ENCODE measurements at places on chromosomes 2 and 18. TPM values are rescaled to one million over a fixed set of nuclear protein-coding genes. Genes with fewer than 3 reads are reported as not detected.

DNA sequence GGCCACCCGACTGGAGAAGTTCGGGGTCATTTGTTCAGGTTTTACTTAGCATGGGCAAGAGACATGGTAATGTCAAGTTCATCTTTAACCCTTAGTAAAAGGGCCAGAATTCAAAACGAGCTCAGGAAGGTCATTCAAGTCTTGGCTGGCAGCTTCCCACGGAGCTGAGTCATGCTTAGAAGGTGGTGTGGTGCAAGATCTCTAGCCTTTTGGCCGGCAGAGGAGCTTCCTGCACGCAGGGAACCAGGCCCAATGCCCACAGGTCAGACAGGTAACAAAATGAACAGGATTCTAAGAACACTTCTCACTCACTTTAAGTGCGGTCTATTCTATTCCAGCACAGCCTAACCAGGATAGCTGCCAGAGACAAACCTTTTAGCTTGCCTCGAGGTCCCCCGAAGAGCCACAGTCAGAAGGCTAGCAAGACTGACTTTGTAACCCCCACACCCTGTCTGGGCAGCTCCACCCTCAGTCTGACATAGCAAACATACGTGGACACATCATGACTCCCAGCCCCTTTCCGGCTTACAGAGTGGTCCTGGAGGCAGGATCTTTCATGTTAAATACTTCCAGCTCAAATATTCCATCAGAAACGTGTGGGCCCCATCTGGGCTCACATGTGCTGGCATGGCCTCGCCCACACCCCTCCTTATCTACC lies 292.7 kb downstream of the BCL11A start:
- no peaks in the 10 kb centered on the region for H3K4me1 ChIP-seq
- H3K36me3 ChIP-seq = no peaks in the 10 kb centered on the region
- no peak for DNase-seq
- H3K4me3 ChIP-seq = no peak overlapping the region
- no peaks in the 10 kb centered on the region for H3K27me3 ChIP-seq

- H3K27ac ChIP-seq = no peak overlapping the region
- no peaks in the 10 kb centered on the region for H3K27me3 ChIP-seq
- H3K36me3 ChIP-seq = no peaks in the 10 kb centered on the region
- peak; percentile 35 for DNase-seq
- no peaks in the 10 kb centered on the region for H3K4me1 ChIP-seq
These were observed 31.7 kb downstream of the PCARE start for GRCh38 chr2:29042561-29043075.

GRCh38 chr18:49030692-49031443 lies 80.1 kb upstream of the SMAD7 start:
- no peaks in the 10 kb centered on the region for H3K36me3 ChIP-seq
- H3K4me1 ChIP-seq = no peaks in the 10 kb centered on the region
- no peak for DNase-seq
- H3K27me3 ChIP-seq = no peaks in the 10 kb centered on the region

- no peak overlapping the region for H3K27ac ChIP-seq
- H3K36me3 ChIP-seq = no peaks in the 10 kb centered on the region
- H3K4me3 ChIP-seq = no peak overlapping the region
- H3K27me3 ChIP-seq = no peaks in the 10 kb centered on the region
- no peak for DNase-seq
- H3K4me1 ChIP-seq = no peaks in the 10 kb centered on the region
These were observed 87.2 kb downstream of the CAMKMT start for GRCh38 chr2:44448860-44449527.

DNA sequence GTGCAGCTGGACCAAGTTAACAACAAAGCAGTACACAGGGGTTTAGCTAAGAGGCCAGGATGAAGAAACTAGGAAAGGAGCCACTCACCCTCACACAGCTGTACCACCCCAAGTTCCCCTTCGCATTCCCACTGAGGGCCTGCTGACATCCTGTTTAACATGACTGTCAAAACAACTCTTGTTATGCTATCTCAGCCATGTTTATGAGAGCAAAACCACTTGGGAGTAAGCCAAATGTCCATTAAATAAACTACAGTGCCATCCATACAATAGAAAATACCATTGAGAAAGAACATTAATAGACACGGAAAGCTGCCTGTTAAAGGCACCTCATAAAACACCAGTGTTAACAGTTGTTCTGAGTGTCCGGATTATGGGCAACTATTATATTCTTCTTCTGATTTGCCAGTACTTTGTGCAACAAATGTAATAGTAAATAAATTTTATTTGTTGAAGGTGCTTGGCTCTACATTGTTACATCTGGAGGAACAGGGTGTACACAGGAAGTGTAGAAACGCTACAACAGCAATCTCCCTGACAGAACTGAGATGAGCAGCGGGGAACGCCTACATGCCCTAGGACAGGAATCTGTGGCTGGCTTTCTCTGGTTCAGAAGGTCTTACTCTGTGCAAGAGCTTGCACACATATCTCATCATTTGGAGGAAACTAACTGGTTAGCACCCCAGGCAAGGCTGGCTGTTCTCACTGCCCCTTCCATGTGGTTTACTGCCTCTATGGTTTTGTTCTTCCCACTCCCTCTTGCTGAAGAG lies 85.6 kb downstream of the EHD3 start:
- no peak overlapping the region for H3K4me3 ChIP-seq
- H3K36me3 ChIP-seq = no peaks in the 10 kb centered on the region
- H3K4me1 ChIP-seq = peaks cover 19% of the 10 kb centered on the region
- DNase-seq = no peak
- no peaks in the 10 kb centered on the region for H3K27me3 ChIP-seq
- H3K27ac ChIP-seq = no peak overlapping the region

DNA sequence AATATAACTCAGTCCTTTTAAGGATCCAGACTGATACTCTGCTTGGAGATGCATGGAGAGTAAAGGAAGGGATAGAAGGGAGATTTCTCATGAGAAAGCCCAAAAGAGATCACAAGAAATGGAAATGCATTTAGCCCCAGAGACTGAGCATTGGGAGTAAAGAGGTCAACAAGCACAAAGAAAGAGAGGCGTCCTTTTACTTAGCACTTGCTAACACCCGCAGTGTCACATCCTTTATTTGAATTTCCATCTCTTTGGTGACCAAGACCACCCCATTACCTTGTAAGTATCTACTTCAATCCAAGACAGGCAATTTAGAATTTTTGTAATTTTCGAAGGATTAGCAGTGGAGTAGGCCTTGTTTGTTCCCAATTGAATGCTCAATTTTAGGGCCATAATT lies 111.8 kb upstream of the DCC start:
- no peaks in the 10 kb centered on the region for H3K4me1 ChIP-seq
- DNase-seq = no peak
- no peaks in the 10 kb centered on the region for H3K36me3 ChIP-seq
- no peaks in the 10 kb centered on the region for H3K27me3 ChIP-seq
- no peak overlapping the region for H3K4me3 ChIP-seq

DNA sequence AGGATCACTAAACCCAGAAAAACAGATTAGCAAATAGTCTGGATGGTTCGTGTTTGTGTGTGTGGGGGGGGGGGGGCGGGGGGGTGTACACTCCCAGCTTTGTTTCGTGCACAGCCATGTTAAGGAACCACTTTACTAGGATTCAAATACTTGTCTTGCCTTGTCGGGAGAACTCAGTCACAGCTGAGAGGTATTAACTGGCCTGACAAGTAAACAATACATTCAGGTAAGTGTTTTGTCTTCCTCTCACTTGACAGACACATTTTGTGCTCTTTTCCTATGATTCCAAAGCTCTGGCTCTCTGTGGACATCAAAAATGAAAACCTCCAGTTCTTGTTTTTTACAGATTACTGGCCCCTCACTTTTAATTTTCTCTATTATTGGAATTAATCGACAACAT lies 173.5 kb downstream of the LRP1B start:
- no peak overlapping the region for H3K4me3 ChIP-seq

DNA sequence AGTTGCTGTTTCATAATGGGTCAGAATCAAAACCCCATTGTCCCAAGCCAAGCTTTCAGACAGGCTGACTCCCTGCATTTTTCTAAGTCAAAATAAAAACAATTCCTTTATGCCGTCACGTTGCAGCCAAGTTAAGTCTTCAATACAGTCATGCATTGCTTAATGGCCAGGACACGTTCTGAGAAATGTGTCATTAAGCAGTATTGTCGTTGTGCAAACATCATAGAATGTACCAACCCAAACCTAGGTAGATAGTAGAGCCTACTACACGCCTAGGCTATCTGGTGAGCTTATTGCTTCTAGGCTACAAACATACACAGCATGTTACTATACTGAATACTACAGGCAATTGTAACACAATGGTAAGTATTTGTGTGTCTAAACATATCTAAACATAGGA lies 160.4 kb upstream of the FOSL2 start:
- H3K36me3 ChIP-seq = no peaks in the 10 kb centered on the region
- DNase-seq = no peak
- H3K4me1 ChIP-seq = peaks cover 7% of the 10 kb centered on the region
- no peaks in the 10 kb centered on the region for H3K27me3 ChIP-seq
- no peak overlapping the region for H3K4me3 ChIP-seq
- H3K27ac ChIP-seq = no peak overlapping the region

DNA sequence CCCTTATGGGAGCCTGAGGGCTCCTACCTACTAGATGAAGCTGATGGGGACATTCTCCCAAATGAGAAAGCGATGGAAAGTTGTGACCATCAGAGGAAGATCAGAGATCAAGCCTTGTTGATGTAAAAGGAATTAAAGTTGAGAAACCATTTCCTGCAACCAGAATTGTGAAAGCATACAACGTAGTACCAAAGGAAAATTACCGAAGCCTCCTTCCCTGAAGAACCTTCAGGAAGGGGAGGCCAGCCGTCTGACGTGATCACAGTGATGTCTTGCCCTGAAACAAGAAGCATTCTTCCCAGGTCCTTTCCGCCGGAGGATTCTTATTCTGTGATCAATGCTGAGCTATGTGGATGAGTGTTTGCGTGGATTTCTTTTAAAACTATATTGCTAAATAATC lies 211.6 kb upstream of the TNP1 start:
- no peaks in the 10 kb centered on the region for H3K36me3 ChIP-seq
- no peak for DNase-seq
- no peak overlapping the region for H3K27ac ChIP-seq
- no peaks in the 10 kb centered on the region for H3K27me3 ChIP-seq
- peaks cover 11% of the 10 kb centered on the region for H3K4me1 ChIP-seq

DNA sequence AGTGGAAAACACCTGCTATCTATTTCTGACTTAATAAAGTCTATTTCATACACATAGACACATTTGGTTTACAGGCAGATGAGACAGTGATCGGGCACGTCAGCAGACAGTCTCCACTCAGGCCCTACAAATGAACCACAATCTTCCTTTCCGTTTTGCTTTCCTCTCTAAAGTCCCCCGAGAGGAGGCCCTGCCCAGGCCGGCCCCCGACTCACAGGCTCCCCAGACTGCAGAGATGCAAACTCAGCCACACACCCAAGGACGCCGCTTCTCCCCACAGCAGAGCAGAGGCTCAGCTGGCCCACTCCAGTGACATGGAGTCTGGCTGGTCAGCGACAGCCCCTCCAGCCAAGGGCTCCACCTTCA lies 9.3 kb upstream of the MTERF4 start:
- H3K36me3 ChIP-seq = no peaks in the 10 kb centered on the region
- no peak overlapping the region for H3K27ac ChIP-seq
- no peak overlapping the region for H3K4me3 ChIP-seq
- H3K27me3 ChIP-seq = no peaks in the 10 kb centered on the region
- H3K4me1 ChIP-seq = no peaks in the 10 kb centered on the region
- DNase-seq = no peak

DNA sequence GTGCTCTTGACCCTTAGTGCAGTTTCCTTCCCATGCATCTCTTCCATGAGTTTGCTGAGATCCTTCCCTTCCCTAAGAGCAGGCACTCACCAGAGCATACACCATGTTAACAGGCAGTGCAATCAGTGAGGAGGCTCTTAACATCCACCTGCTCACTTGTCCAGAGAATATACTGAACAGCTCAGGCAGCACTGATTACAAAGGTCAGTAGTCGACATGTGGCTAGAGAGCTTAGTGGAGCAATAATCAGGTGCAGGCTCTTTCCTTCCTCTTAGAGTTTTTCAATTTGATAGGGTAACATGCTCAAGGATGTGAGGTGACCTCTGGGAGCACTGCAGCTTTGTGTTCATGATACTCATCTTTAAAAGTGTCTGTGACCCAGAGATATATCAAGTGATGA lies 144.1 kb upstream of the SETBP1 start:
- peaks cover 12% of the 10 kb centered on the region for H3K4me1 ChIP-seq
- no peak overlapping the region for H3K27ac ChIP-seq

- no peak for DNase-seq
These were observed 2.8 kb downstream of the FZD5 start for GRCh38 chr2:207766697-207767460.

DNA sequence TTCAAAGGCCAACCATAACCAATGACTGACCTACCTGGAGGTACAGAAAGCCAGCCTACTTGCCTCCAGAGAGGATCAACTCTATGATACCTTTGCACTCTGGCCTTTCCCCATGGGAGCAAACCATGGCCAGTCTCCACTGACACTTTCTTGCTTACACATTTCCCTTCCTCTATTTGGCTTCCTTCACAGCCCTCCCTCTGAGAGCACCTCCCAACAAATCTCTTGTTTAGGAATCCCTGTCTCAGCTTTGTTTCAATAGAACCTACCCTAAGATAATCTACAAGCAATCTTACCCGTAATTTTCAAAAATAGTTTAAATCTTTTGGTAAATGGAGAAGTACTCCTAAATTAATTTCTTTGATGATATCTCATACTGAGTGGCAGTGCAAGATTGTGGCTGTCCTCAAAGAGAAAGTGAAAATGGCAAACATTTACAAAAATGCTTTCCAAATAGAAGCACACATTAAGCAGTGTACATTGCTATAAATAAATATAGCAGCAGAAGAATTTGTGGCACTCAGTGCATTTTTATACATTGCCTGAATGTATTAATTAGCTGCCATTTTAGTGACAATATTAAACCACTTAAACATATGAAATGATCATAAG lies 140.6 kb downstream of the CCDC148 start:
- H3K4me1 ChIP-seq = no peaks in the 10 kb centered on the region
- no peaks in the 10 kb centered on the region for H3K36me3 ChIP-seq
- H3K27ac ChIP-seq = no peak overlapping the region
- no peak overlapping the region for H3K4me3 ChIP-seq
- no peaks in the 10 kb centered on the region for H3K27me3 ChIP-seq
- DNase-seq = no peak

- DNase-seq = no peak
- no peaks in the 10 kb centered on the region for H3K4me1 ChIP-seq
- no peak overlapping the region for H3K27ac ChIP-seq
- no peaks in the 10 kb centered on the region for H3K27me3 ChIP-seq
These were observed 12.4 kb upstream of the TLK1 start for GRCh38 chr2:171173087-171173486.

GRCh38 chr2:126886211-126886915 lies 12.3 kb upstream of the TEX51 start:
- H3K27me3 ChIP-seq = peaks cover 2% of the 10 kb centered on the region
- H3K36me3 ChIP-seq = no peaks in the 10 kb centered on the region
- peaks cover 6% of the 10 kb centered on the region for H3K4me1 ChIP-seq
- no peak overlapping the region for H3K27ac ChIP-seq
- no peak overlapping the region for H3K4me3 ChIP-seq
- DNase-seq = no peak

GRCh38 chr2:2707206-2707991 lies 376.3 kb upstream of the MYT1L start:
- DNase-seq = no peak
- H3K27ac ChIP-seq = no peak overlapping the region
- H3K4me3 ChIP-seq = no peak overlapping the region
- H3K4me1 ChIP-seq = no peaks in the 10 kb centered on the region

SLC9A2 gene
- total RNA-seq = not detected

TET3 gene
- total RNA-seq = 39.9 TPM

ANKRD29 gene
- 0.70 TPM for total RNA-seq

MYO5B gene
- total RNA-seq = 7.2 TPM

CD207 gene
- total RNA-seq = not detected

CPS1 gene
- 8.0 TPM for total RNA-seq

GKN2 gene
- total RNA-seq = not detected

TUBB8B gene
- not detected for total RNA-seq

FBLN7 gene
- total RNA-seq = not detected

MEP1B gene
- not detected for total RNA-seq

GREB1L gene
- total RNA-seq = 16.2 TPM

UGT1A8 gene
- total RNA-seq = not detected

CABYR gene
- total RNA-seq = 7.8 TPM

TMEM214 gene
- 93.5 TPM for total RNA-seq
